ENCODE measurements at places on chromosomes 2 and 18.

GRCh38 chr2:73762571-73762970 lies 17.3 kb downstream of the DUSP11 start:
- no peak for DNase-seq

DNA sequence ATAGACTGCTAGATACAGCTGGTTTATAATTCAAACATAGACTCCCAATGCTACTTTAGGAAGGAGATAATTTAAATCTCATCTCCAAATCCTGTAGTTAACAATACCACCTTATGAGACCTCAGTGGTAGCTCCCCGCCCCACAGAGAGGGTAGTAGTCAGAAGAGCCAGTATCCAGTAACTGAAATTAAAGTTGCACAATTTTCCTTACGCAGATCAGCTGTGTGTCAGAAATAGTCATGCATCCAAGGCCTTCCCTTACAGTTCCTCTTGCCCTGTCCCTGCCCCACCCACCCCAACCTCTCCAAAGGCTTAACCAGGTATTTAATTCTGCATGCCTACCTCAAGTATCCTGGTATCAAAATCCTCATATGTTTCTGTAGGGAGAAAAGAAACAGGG lies 15.5 kb downstream of the MRPS5 start:
- no peak for DNase-seq

- no peak for DNase-seq
Measured at GRCh38 chr18:36451454-36452251, 154.1 kb downstream of the FHOD3 start.

- no peak for DNase-seq
Measured at GRCh38 chr2:74930811-74931486, 27.5 kb upstream of the POLE4 start.

DNA sequence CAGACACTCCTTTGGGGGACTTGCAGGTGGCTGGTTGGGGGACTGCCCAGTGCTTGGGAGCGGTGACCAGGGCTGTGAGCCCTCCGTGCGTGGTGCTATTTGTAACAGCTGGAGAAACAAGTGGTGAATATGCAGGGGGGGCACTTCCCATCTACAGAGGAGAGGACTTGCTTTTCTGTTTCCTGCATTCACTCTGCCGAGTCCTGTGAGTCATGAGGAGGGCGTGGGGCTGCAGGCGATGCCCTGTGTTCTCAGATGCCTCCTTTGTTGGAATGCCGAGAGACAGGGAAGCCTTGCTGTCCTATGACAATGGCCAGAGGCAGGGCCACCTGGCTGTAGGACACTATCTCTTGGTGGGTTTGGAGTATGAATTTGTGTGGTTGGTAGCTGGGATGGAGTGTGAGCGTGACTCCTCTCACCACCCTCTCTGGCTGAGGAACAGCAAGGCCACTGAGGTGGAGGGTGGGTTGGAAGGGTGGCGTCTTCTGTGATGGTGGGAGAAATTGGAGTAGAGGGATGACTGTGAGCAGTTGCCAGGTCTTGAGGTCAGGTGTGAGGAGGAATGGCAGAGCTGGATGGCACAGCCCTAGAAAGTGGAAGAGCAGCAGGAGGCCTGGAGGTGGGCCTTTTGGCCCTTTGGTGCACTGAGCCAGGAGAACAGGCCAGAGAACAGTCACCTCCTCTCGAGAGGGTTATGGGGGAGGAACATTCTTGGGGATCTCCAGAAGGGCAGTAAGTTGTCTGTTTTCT lies 24.3 kb downstream of the FHOD3 start:
- no peak for DNase-seq

DNA sequence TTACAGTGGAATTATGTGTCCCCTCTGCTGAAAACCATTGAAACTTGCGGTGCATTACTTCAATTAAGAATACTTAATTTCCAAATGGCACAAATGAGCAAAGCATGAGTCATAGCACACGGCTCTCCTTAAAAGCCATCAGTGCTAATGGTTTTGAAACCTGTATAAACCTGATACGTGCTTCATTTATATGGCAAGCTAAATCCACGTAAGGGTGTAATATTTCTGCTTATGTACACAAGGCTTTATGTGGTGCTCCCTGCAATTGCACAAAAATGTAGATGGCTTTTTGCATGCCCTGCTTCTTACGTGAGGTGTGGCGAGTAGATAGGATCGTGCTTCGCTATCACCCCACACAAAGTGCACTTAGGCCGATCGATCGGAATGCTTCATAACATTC lies 840.9 kb downstream of the GALR1 start:
- no peak for DNase-seq

DNA sequence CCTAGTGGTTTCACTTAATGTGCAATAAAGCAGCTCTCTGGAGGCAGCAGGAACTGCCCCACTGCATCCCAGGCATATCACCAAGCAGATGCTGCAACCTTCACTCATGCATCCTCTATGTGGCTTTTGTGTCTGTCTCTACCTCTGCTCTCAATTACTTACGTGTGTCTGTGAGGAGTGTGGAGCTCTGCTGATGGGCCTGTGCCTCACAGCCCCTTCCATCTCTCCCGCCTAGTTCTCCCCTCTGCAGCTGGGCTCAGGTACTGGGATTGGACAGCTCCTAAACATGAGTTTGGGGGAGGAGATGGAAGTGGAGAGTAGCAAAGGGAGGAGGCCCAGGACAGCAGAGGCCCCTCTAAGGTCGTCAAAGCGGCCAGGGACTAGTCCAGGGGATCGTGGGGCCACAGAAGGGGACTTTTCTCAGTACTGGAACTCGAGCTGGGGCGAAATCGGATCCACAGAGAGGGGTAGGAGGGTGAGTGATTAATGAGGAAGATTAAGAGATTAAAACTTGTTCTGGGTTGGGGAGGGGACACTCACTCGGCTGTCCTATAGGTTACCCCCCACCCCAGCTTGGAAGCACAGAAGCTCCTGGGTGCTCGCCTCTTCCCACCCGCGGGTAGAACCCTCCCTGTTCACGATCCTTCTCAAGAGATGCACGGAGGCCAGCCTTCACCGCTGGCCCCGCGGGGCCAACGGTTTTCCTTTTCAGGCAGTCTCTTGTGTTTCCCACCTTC lies 2.1 kb upstream of the LBX2 start:
- no peak for DNase-seq

GRCh38 chr2:178125125-178125524 lies 12.9 kb downstream of the RBM45 start:
- DNase-seq: no peak

- no peak for DNase-seq
Measured at GRCh38 chr18:9094307-9095226, 7.9 kb upstream of the NDUFV2 start.

- no peak for DNase-seq
Measured at GRCh38 chr18:72672364-72673184, 128.4 kb upstream of the CBLN2 start.

DNA sequence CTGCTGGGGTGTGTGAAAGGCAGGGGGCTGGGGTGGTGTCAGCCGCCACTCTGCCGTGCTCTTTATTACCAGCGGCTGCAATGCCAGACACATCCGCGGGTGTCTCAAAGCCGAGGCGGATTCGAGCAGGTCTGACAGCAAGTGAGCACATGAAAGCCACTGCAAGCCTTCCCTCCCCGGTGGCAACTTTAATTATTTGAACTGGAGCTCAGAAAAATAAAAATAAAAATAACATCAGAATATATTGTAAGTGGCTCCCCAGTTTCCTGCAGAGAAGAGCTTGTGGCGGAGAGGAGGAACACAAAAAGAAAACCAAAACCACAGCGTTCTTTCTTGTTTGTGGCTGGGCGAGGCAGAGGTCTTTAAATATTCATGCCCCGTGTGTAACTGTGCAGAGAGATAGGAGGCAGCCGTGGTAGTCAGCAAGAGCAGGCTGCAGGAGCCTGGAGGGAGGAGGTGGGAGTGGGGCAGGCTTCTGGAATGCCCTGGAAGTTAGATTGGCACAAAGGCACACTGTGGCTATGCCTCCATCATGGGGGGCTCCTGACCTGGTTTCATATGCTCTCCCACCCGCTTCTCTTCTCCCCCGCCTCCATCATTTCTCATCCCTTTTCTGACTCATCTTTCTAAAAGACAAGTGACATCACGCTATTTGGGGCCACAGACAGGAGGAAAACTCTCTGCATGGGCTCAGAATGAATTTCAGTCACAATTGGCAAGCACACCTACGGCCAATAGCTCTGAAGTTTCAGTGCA lies 199.8 kb downstream of the CLIP4 start:
- no peak for DNase-seq

DNA sequence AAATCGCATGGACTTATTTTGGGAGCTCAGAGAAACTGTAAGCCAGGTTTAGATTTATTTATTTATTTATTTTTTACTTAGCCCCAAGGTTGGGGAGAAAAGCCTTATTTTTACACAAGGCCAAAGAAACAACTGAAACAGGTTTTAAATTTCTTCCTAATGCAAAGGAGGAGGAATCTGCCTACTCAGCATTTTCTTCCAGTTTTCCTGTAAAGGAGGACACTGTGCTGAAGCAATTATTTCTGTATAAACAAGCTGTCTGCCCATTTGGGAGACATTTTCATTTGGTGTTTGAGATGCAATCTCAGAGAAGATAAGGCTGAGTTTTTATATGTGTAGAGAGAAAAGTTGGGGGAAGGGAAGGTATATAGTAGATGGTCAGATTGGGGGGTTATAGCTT lies 125.0 kb downstream of the ETAA1 start:
- DNase-seq: no peak

DNA sequence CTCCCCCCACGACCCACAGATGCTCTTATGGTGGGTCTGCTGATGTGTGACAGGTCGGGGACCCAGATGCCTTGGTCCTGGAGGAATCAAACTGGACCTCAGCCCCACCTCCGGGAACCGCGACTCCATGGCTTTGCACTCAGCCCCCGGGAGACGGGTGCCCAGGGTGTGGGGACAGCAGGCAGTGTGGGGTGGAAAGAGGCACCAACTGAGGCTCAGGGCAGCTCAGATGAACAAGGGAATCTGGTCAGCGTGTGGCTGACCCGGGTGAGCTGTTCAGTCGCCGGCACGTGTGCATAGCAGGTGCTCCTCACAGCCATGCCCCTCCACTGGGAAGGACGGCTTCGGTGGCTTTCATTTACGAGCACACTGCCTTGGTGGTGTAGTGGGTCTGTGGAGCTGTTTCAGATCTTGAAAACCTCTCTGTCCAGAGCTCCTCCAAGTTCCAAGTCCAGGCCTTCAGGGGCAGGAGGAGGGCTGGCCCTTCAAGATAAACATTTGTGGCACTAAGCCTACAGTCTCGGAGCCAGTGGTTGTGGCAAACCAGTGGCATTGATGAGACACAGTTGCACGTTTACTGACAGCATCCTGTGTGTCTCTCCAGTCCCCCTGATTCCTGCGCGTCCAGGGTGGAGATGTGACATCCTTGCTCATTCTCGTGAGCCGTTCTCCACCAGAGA lies 471.2 kb upstream of the HS6ST1 start:
- DNase-seq: no peak

DNA sequence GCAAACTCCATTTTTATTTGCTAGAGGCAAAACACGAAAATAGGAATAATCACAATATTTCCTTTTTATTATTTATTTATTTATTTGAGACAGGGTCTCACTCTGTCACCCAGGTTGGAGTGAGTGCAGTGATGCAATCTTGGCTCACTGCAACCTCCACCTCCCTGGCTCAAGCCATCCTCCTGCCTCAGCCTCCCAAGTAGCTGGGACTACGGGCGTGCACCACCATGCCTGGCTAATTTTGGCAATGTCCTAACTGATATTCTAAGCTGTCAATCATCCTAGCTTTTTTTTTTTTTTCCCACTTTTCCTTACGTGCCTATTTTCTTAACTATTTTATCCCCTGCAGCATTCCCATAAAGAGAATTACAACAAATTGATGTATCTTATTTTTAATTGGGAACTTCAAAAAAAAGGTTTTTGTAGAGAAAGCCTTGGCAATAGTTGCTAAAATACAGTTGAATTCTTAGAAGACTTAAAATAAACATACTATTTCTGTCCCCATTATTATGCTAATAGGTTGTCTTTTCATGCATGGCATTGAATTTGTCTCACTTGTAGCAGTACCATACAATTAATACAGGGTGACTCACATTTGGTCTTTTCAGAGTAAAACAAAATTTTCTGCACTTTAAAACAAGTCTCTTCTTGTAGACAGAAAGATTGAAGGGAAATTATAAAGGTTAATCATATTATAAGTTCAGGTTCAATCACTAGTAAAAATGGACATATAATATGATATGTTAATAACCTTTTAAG lies 153.5 kb downstream of the SLC39A10 start:
- DNase-seq: no peak

GRCh38 chr2:66688951-66689350 lies 254.0 kb downstream of the MEIS1 start:
- DNase-seq: peak; percentile 7

GRCh38 chr2:99864561-99865553 lies 277.5 kb downstream of the AFF3 start:
- no peak for DNase-seq

DNA sequence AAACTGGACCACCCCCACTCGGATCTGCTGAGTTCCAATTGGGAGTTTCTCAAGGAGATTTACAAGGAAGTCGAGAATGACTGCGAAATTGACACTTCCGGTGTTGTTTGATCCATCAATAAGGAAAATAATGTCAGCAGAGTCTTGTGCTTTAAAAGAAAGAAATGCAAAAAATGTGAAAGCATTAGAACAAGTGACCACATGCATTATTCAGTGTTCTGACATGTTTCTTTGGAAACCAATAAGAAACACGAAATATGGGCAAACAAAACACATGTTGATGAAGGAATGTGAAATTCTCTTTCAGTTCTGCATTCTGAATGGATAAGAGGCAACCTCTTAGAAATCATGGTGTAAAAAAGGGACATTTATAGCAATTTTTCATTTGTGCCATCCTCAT lies 25.9 kb downstream of the COL6A3 start:
- no peak for DNase-seq

DNA sequence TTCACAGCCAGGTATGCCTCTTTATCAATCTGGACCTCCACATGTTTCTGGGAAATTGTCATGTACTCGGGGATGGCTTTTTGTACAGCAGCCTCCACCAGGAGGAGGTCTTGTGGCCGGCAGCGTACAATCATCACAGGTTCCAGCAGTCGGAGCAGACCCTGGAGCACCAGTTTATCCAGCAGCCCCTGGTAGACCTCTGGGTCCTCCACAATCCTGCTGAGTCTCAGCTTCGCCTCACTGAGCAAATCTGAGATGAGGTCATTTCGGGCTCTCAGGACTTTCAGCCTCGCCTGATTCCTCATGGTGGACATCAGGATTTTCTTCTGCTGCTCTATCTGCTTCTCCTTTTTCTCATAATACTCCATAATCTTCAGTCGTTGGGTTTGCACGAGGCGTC lies 32.8 kb downstream of the TMEM247 start:
- DNase-seq: no peak

- DNase-seq: no peak
Measured at GRCh38 chr2:206836722-206837121, 71.3 kb downstream of the FASTKD2 start.

- DNase-seq: no peak
Measured at GRCh38 chr2:238216651-238217184, 13.2 kb upstream of the ILKAP start.

DNA sequence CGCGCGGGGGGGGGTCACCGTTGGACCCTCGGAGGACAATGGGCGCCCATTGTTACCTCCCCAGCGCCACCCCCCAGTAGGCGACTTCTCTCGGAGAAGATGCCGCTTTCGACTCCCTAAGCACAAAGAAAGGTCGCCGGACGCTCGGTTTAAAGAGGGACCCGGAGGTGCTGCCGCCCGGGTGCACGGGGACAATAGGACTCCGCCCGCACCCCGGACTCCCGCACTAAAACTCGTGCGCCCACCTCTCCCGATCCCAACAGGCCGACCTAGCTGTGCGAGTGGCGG lies 318 bp upstream of the CDC42EP3 start:
- DNase-seq: no peak

GRCh38 chr18:7661207-7661606 lies 94.1 kb downstream of the PTPRM start:
- no peak for DNase-seq
